ENCODE measurements at places on chromosomes 4 and X.
A peak's percentile ranks its signal among the peaks of the same experiment; 100 is the strongest.

DNA sequence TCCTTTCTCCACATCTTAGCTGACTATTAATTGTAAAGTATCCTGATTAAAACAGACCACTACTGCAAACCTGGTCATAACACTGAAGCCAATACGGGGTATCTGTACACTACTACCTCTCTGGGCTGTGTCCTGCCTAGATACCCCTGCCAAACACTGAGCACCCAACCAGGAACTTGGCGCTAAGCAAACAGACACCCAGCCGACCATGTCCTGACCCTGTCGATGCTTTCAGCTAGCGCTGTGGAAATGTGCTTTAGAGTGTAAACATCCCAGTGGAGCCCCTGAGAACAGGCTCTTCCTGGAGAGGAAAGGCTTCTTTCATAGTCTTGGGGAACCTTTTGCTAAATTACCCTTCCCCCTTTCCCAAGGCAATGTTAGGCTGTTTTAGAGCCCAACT, 52.9 kb downstream of the CCNG2 start:
- no peak for DNase-seq

GRCh38 chr4:30536231-30536630, 183.9 kb upstream of the PCDH7 start:
- DNase-seq = no peak

- DNase-seq = no peak
Measured at GRCh38 chr4:161186012-161186411, 977.8 kb downstream of the FSTL5 start.

DNA sequence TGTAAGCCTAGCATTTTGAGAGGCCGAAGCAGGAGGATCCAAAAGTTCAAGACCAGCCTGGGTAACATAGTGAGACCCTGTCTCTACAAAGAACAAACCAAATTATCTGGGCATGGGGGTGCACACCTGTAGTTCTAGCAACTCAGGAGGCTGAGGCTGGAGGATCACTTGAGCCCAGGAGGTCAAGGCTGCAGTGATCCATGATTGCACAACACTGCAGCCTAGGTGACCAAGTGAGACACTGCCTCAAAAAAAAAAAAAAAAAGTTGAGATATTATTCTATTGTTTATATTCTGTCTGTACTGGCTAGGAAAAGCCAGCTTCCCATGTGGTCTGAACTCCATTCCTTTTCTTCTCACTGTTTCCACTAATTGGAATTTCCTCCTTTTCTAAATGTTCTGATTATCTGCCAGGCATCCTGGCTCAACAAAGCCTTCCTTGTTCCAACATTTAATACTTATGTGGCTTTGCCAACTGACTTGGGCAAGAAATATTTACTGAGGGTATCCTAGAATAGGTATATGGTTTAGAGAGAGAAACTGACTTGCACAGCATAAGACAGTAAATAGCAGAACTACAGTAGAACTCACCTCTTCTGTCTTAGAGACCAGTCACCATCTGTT, 175.2 kb upstream of the ADAMTS3 start:
- no peak for DNase-seq

- no peak for DNase-seq
Measured at GRCh38 chr4:48180234-48180633, 46.2 kb upstream of the TXK start.

GRCh38 chr4:92189146-92189545, 114.6 kb upstream of the GRID2 start:
- no peak for DNase-seq

- no peak for DNase-seq
Measured at GRCh38 chrX:85375333-85375738, 4.1 kb downstream of the POF1B start.

GRCh38 chr4:35166466-35166865, 1077.8 kb downstream of the ARAP2 start:
- no peak for DNase-seq

- DNase-seq = no peak
Measured at GRCh38 chr4:158817562-158818296, 48.9 kb downstream of the FNIP2 start.

DNA sequence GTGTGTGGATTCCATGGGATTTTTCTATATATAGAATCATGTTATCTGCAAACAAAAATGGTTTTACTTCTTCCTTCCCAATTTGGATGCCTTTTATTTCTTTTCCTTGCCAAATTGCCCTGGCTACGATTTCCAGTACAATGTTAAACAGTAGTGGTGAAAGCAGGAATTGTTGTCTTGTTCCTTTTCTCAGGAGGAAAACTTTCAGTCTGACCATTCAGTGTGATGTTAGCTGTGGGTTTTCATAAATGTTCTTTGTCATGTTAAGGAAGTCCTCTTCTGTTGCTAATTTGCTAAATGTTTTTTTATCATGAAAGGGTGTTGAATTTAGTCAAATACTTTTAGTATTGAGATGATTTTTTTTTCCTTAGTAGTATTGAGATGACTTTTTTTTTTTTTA, 10.9 kb downstream of the SAP30 start:
- no peak for DNase-seq

- no peak for DNase-seq
Measured at GRCh38 chrX:31366041-31366440, 294.2 kb upstream of the FTHL17 start.

DNA sequence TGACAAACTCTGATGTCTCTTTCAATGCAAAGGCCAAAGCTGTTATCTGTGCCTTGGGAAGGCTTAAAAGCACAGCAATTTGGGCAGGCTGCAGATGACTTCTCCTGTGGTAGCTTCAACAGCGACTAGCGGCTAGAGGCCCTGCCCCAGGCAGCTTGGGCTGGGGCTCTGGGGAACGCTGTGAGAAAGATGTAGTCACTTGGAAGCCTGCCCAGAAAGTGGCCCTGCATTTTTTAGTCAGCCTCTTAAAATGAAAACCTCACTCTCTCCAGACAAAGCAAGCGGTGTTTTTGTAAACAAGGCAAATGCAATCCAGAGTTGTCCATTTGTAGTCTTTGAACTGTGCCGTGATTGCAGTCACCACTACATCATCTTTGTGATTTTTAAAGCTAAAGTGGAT, 27.5 kb downstream of the PCYT1B start:
- DNase-seq = peak; percentile 52

- DNase-seq = no peak
Measured at GRCh38 chr4:105164548-105164947, 17.9 kb downstream of the TET2 start.

DNA sequence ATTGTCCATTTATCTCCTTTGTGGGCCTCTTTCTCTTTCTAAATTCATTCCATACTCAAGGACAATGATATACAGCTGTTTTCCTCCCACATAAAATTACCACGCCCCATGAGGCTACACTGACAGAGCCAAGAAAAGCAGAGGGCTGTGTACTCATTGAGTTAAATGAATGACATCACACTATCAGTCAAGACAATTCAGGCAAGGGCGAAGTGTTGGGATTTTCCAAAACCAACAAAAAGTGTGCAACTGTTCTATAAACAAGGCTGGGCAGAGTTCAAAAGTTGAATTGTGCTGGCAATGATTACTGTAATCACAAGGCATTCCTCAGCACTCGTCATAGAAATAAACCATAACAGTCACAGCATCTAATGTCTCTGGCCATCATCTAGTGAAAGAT, 799.6 kb upstream of the DIAPH2 start:
- no peak for DNase-seq

DNA sequence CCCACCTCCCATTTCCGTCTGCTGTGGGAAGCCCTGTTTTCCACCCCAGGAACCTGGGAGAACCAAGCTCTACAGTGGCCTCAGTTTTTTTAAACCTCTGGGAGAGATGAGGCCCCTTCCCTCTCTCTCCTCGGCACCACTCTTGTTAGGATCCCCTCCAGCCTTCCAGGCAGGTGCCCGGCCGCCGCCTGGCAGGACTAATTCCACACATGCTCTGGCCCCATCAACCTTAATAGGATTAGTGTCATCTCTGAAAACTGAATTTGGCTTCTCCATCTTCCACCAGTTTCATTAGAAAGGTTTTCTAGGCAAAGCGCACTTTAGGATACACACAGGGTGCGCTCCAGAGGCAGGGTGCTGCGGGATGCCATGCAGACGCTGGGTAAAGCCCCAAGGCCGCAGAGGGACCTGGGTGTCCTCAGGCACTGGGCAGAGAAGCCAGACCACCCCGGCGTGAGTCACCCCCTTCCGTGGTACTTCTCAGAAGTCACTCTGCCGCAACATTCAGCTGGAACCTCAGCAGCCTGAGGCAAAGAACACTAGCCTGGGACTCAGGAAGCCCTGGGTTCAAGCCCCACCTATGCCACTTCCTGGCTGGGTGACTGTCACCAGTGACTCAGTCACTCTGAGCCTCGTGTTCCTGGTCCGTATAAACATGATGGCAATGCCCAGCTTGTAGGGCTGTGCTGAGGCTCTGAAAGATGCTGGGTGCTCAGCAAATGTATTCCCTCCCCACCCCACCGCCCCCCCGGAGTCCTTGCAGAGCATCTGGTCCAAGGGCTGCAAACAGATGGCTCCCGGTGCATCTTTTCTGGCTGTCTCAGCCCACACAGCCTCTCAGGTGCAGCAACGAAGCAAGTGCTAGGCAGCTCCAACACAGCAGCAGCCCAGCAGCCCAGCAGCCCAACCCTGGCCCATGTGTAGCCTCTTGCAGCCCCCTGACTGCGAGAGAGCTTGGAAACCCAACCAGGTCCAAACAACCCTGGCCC, 29.1 kb downstream of the PPP2R2C start:
- DNase-seq = no peak

DNA sequence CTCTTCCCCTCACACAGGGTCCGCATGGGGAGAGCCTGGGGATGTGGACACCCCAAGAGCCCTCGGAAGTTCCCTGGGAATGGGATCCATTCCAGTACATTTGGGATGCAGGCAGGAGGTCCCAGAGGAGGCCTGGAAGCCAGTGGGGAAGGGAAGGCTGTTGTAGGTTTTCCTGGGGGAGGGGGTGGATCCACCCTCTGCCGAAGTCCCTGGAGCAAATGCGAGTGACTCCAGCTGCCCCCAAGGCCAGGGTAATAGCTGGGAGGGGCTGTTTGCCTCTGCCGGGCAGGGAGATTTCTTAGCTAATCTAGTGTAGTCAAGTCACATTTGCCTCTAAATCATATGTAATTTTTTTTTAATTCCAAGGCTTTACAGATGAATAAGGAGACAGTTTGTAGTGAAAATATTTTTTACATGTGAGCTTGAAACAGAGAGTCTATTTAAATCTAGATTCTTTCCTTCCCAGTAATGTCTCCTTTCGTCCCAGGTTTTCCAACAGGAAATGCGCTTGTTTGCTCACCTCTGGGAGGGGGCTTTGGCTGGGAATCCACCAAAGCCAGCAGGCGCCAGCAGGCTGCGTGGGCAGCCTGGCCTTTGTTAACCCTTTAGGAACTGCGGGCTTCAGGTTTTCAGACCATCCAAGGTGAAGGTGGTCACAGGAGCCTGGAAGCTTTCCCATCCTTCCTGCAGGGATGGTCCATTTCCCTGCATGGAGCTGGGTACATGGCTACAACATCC, 26.8 kb downstream of the SH3TC1 start:
- no peak for DNase-seq

GRCh38 chrX:46601283-46601682, 27.7 kb downstream of the CHST7 start:
- no peak for DNase-seq

GRCh38 chrX:81338924-81339323, 137.0 kb downstream of the SH3BGRL start:
- no peak for DNase-seq

- no peak for DNase-seq
Measured at GRCh38 chr4:183329954-183330742, 7.9 kb upstream of the CLDN24 start.

GRCh38 chr4:80507507-80507906, 172.0 kb downstream of the CFAP299 start:
- DNase-seq = no peak

DNA sequence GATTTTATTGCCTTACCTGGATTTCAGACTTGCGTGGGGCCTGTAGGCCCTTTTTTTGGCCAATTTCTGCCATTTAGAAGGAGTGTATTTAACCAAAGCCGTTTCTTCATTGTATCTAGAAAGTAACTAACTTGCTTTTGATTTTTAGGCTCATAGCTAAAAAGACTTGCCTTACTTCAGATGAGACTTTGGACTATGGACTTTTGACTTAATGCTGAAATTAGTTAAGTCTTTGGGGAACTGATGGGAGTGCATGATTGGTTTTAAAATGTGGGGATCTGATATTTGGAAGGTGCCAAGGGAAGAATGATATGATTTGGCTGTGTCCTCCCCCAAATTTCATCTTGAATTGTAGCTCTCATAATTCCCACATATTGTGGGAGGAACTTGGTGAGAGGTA, 7.7 kb upstream of the UGT2B10 start:
- DNase-seq = no peak

GRCh38 chrX:41634284-41634683, 54.5 kb upstream of the GPR34 start:
- DNase-seq = no peak

DNA sequence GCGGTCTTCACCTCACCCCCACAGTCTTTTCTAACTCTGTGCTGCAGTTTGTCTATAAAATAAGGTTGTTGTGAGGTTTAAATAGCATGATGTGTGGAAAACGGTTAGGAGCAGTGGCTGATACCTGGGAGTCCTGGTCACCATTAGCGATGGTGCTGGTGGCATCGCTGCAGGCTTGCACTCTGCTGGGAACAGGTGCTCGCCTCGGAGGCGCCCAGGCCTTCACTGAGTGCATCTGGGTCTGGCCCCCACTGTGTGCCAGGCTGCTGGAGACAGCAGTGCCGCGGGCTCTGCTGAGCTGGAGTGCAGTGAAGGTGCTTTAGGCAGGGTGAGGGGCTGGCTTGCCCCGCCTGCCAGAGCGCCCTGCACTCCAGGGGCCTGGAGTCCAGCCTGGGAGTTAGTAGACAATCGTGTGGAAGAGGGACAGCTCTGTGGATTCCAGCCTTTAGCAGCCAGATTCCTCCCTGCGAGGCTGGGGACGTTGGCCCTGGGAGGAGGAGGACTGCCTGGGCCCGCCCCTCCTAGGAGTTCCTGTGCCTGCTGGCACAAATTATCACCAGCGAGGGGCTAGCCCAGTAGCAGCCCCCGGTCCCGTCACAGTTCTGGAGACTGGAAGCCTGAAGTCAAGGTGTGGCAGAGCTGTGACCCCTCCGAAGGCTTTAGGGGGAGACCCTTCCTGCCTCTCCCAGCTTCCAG, 7.3 kb downstream of the RGS12 start:
- no peak for DNase-seq

- DNase-seq = no peak
Measured at GRCh38 chrX:53305996-53306937, 24.9 kb upstream of the IQSEC2 start.

DNA sequence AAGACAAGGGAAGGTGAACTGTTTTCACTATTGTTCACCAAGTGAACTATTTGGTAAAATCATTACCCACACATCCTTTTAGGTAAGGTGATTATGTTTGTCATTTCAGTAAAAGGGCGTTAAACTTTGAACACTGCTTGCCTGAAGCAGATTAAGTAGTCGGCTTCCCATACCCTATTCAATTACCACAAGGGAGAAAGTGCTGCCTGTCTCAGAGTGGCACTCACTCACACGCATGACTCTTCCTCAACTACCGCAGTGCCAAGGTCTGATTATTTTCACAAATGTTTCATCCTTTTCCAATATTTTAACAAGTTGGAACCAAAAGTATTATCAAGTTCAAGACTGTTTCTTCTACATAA, 11.0 kb downstream of the VEGFC start:
- DNase-seq = no peak

GRCh38 chr4:3704669-3705068, 61.5 kb upstream of the ADRA2C start:
- no peak for DNase-seq

GRCh38 chr4:74098427-74098994, 484 bp downstream of the CXCL2 start:
- DNase-seq = no peak

GRCh38 chrX:24081661-24082154, 27.0 kb downstream of the EIF2S3 start:
- peak; percentile 48 for DNase-seq

GRCh38 chr4:10296730-10297129, 160.5 kb downstream of the ZNF518B start:
- DNase-seq = peak; percentile 85

GRCh38 chr4:93433840-93434239, 394.7 kb upstream of the ATOH1 start:
- no peak for DNase-seq
